Pulmonary artery endothelial cell (primary cell): ENCODE measurements at places on chromosomes 1 and 21.

DNA sequence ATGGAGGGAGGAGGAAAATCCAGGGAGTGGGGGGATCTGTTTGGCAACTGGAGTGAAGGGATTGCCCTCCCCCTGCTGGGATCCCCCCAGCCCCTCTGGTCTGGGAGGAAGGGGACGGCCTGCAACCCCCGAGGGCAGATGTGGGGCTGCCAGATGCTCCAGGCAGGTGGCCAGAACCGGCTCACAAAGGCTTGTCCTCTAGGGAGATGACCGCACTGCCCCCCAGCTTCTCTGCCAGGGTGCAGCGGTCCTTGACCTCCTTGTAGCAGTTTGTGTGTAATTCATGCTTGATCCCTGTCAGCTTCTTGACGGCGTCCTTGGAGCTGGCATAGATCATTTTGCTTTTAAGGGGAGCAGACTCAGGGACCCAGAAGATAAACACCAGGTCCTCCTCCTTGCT lies 69.2 kb downstream of the ROR1 start:
- no peak for DNase-seq

GRCh38 chr1:183537405-183537804 lies 52.9 kb downstream of the NCF2 start:
- no peak for DNase-seq

GRCh38 chr1:229420765-229421164 lies 13.1 kb downstream of the ACTA1 start:
- DNase-seq: no peak

DNA sequence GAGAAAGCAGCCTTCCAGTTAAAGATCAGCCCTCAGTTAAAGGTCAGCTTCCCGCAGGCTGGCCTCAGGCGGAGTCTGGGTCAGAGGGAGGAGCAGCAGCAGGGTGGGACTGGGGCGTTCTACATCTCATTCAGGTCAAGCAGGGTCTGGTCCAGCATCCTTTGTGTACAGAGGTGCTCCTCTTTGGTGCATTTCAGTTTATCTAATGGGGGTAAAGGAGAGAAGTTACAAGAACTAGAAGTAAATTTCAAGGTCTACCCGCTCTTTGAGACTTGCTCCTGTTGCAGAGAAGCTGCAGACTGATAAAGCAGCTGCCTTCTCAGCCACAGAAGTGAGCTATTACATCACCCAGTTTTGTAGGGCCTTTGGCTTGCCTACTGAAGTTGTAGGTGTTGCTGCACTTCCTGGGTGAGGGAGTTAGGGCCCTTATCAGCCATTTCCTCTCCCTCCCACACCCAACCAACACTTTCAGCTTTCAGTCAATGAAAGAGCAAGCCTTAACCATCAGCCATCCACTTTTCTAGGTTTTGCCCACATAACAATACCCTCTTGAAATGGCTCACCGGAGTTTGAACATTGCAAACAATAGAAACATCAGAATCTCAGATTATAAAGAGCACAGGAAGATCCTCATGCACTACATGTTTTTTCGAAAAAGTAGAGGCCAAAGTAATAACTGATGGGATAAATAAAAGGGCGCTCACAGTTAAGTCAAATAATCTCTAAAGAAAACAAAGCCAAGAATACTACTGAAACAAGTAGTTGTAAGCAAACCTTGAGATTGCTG lies 2.8 kb upstream of the NUP210L start:
- DNase-seq: no peak

DNA sequence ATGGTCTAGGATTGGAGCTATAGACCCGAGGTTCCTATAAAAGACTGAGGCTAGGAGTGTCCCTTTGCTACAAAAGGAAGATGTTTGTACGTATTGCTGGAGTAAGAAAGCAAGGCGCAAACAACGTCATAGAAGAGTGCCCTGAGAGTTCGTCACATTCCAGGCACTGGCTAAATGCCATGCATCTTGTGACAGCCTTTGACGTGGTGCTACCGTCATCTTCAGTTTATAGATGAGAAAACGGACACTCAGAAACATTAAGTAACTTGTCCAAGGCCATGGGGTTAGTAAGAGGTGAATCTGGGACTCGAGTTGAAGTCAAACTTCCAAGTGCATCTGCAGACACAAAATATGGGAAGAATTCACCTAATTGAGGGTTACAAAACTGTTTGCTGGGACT lies 104.2 kb upstream of the SLC45A1 start:
- DNase-seq: no peak

- DNase-seq: no peak
These were observed 2.2 kb downstream of the LMO4 start for GRCh38 chr1:87330885-87331364.

DNA sequence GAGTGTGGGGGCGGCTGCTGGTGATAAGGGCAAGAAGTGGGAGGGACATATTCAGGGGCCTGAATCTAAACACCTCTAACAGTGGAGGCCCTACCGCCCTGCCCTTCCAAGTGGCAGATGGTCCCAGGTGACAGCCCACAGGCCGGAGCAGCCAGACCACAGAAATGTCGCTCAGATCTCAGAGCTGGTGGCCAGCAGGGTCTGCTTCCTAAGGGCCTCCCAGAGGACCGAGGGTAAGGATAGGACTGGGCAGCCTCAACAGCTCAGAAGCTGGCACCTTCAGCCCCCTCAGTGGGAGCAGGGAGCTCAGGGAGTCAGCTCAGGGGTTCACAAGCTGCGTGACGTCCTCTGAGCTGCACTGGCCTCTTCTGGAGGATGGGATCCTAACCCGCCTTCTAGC lies 201.8 kb upstream of the ZC3H12A start:
- no peak for DNase-seq

DNA sequence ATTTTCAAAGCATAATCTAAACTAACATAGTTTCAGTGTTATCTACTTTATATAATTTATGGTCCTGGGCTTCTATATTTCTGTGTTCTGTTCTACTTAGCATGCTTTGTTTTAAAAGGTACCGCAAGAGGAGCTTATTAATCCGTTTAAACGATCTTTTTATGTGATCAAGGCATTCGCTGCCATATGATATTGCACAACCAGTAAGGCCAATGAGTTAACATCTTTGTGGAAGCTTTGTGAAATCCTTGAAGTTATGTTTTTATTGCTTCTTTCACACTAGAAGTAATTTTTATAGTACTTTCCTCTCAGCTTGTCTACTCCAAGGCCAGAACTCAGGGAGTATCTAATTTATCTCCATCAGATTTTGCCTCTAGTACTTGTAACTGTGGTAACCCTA lies 8.9 kb downstream of the LRRC8C start:
- DNase-seq: no peak

GRCh38 chr1:201318504-201319340 lies 35.4 kb downstream of the PKP1 start:
- DNase-seq: no peak

GRCh38 chr1:110452330-110452729 lies 1.4 kb downstream of the PROK1 start:
- no peak for DNase-seq

DNA sequence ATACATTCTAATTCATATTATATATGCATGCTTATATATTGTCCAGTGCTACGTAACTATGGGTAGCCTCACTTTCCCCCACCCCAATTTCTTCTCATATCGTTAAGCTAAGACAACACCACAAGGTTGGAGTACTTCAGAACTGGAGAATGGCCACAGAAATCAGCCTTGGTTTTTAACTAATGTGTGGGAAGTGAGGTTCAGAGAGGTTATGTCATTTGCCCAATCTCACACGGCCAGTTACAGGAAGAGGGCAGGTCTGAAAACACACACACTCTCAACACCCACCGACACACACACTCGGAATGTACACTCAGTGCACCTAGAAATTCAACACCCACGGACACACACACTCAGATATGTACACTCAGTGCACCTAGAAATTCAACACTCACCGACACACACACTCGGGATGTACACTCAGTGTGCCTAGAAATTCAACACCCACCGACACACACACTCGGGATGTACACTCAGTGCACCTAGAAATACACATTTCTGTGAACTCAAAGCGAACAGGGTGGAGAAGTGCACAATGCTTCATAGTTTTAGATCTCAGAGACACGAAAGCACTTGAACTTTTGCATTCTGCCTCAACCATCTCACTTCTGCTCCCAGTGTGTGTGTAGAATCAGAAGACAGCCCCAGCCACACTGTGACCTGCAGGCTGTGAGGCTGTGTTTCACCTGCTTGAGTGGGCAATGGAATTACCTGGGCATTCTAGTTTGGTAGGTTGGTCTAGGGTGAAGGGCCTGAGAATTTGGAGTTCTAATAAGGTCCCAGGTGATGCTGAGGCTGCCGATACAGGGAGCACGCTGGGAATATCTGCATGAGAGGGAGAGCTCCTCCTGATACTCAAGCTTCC lies 170.4 kb downstream of the CLIC6 start:
- DNase-seq: no peak

- no peak for DNase-seq
These were observed 11.1 kb downstream of the ECE1 start for GRCh38 chr1:21278860-21279845.

DNA sequence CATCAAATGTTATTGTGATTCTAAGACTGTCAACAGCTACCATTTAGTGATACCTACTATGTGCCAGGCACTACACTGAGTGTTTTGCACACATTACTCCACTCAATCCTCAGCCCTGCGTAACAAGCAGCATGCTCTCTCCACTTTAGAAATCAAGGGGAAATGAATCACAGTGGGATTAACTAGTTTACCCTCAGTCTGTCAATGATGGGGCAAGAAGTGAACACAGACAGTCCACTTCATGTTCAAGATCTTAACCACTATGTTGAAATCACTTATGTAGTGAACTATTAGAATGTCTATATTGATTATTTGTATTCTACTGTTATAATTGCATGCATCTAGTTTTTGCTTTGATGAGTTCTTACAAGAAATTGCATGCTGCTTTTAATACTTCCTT lies 165.3 kb downstream of the LTN1 start:
- DNase-seq: no peak

DNA sequence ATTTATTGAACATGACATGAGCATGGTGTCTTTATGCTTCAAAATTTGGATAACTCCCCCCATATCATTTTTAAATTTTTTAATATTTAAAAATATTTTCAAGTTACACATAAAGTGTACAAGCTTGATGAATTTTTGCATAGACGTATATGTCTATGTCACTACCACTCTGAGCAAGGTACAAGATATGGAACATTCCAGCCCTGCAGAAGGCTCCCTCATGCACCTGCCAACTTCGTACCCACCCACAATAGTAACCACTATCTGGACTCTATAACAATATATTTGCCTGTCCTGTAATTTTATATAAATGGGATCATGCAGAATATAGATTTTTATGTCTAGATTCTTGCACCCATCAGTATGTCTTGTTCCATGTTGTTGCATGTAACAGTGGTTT lies 74.5 kb downstream of the CNST start:
- no peak for DNase-seq

DNA sequence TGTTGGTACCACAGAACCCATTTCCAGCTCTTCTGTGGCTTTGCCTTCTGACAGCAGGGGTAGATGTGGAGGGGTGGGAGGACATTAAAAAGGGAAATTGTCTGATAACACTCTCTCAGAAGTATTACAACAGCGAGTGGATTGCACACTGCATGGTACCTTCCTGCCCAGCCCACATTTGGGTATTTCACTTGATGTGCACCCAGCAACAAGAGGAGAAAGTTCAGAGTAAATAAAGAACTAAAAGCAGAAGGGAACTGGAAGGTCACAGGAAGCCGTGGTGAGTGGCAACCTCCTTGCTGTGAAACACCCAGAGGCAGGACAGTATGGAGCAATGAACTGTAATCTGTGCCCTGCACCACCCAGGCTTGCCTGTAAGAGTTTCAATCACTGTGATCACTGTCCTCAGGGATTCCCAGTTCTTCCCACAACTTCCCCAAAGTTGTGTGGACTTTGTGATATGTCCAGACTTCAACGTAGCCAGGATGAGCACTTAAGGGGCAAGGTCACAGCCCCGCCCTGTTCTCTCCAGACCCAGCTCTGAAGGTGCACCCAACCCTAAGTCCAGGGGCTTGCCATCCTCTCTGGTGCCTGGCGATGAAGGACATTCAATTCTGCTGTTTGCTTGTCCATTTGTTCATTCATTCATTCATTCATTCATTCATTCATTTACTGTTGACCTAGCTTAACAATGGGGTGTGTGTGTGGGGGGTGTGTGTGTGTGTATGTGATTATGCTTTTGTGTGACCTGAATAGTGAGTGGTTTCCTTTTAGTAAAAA lies 18.7 kb upstream of the F5 start:
- DNase-seq: no peak

DNA sequence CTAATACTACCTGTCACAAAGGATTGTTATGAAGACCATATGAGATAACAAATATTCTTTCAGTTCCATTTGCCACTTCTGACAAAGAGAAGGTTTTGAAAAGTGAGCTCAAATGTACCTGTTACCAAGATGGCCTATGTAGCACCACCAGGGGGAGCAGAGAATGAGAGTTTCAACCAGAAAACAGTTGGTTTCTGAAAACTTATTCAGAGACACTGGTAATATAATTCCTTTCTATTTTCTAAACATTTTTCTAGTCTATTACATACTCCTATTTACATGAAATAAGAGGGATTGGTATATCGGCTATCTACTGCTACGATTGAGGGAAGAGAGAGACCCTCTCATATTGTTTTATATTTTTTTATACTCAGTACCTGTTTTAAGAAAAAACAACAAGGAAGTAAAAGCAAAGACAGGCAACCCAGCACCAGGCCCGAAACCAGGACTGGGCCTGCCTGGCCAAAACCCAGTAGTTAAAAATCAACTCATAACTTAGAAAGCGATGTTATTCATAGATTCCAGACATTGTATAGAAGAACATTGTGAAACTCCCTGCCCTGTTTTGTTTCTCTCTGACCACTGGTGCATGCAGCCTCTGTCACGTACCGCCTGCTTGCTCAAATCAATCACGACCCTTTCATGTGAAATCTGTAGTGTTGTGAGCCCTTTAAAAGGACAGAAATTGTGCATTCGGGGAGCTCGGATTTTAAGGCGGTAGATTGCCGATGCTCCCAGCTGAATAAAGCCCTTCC lies 48.3 kb downstream of the IL23R start:
- no peak for DNase-seq
